ENCODE measurements at places on chromosomes 16 and 17.

- DNase-seq, result no peak
Observed at GRCh38 chr16:54135361-54136275, 151.0 kb downstream of the IRX3 start.

DNA sequence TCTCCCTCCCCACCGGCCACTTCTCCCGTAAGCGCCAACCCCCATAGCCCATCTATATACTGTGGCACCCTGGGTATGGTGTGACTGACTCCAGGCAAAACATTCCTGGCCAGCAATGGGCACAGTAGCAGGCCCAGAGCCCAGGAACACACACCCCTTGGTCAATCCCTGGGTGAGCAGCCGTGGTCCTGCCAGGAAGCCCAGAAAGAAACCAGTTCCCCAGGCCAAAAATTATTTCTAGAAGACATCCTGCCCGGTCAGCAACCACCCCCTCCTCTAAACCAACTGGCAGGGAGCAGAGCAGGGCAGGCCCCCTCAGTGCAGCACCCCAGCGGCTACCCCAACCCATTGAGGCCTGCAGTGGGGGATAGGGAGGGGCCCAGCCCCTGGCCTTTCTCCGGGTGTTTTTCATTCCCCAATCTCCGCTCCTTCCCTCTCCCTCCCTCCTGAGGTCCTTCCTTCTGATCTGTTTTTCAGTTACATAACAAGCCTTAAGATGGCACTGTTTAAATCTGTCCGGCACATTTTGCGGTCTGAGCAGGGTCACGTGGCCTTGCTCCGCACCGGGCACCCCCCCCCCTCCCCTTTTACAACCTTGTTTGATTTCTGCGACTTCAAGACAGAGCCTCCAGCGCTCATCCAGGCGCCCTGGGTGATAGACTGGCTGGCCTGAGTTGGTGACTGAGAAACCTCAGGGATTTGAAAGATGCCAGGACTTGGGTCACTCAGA lies 2.0 kb downstream of the NPTX1 start:
- no peak for DNase-seq

GRCh38 chr17:27928587-27928986 lies 35.4 kb upstream of the LYRM9 start:
- no peak for DNase-seq

GRCh38 chr17:35743626-35744328 lies 9.3 kb downstream of the GAS2L2 start:
- no peak for DNase-seq

DNA sequence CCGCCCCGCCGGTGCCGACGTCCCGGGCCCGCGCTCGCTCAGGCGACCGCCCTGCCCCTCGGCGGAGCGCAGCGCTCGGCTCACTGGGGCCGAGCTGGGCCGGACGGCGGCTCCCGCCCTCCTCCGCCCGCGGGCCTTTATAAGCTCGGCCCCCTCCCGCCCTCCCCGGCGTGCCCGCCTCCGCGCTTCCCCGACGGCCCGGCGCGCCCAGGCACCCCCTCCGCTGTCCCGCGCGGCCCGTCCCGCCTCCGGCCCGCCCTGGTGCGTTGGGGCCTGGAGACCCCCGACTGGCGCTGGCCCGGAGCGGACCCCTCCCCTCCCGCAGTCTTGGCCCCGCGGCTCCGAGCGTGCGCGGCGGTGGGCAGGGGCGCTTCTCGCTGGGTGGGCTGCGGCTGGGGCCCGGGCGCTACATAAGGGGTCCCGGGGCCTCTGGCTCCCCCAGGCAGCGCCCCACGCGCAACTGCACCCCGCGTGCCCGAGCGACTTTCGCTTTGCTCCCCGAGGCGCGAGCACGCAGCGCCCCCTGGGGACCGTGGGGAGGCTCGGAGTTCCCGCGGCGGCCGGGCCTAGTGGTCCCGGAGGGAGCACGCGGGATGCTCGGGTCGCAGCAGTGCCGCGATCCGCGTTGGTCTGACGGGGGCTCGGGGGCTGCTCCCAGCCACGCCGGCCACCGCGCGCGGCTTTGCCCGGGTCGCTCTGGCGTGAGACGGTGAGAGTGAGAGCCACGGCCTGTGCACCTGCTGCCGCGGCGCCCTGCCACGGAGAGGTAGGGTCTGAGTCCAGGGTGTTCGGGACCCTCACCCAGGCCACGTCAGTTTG lies at the start of gene PIEZO1:
Gene PIEZO1 (minus strand): TSS at position 115 of the 819 bp plus-strand sequence. CDS start 256 bp downstream, outside the sequence.
- DNase-seq, result peak; percentile 81

DNA sequence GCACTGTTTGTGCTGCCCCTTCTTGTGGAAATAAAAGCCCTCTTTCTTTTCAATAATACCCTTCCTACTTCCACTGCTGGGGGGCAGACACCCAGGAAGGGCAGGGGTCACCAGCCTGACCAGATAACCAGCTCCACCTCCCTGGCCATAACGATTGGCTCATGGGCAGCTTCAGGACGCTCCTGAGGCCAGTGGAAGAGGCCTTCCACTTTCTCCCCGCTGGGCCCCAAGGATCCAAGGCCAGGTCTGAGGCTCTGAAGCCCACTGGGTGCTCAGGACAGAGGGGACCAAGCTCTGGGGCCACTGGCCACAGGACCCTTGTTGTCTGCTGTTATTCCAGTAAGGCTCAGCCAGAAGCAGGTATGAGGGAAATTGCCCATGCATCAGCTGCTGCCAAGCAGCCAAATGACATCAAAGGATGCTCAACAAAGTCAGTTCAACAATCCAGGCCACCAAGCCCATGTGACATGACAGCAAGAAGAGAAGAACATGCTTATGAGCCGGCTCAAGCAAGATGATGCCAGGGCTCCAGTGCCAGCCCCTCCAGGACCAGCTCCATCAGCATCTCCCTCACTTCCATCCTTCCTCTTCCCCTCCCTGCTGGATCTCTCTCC lies 238.8 kb downstream of the ZNF423 start:
- DNase-seq, result no peak

- no peak for DNase-seq
Observed at GRCh38 chr16:5925850-5926249, 828.3 kb upstream of the EEF2KMT start.

DNA sequence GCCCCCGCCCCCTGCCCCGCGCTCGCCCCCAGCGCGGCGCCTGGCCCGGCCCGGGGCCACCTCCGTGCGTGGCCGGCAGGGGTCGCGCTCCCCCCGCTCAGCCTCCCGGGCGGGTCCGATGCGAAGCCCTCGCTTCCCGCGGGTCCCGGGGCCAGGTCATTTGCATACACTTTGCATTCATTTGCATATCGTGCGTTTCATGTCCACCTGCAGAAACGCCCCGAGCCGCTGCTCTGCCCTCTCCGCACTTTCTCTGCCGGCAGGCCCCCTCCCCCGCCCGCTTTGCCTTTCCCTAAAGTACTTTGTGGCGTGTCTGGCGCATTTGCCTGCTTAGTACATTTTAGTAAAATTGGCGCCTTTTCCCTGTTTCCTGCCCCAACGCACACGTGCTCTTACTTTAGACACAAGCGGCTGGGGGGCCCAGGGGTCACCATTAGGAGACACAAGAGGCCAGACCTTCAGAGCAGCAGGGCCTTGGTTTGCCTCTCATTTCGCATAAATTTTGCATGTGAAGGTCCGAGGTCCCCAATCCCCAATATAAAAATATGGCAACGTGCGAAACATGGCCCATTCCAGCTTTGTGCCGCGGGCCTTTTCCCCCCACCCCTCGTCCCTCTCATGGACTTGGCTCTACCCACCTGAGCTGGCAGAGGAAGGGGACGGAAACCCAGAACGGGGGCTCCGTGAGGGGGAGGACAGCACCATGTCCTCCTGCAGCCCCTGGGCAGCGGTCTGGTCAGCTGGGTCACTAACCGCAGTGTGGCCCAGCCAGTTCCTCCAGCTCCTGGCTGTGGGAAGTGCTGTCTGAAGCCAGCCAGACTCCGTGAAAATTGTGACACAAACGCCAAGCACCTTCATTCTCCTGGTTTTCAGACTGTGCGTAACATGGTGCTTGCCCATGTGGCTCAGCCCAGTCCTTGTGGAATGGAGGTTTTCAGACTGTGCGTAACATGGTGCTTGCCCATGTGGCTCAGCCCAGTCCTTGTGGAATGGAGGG lies 34.8 kb downstream of the CBFA2T3 start:
- peak; percentile 43 for DNase-seq

GRCh38 chr16:87835882-87836331 lies 33.4 kb downstream of the SLC7A5 start:
- DNase-seq, result no peak

- DNase-seq, result no peak
Observed at GRCh38 chr17:67080804-67081203, 36.5 kb downstream of the CACNG1 start.

- no peak for DNase-seq
Observed at GRCh38 chr17:28698253-28698941, 13.3 kb downstream of the PROCA1 start.

DNA sequence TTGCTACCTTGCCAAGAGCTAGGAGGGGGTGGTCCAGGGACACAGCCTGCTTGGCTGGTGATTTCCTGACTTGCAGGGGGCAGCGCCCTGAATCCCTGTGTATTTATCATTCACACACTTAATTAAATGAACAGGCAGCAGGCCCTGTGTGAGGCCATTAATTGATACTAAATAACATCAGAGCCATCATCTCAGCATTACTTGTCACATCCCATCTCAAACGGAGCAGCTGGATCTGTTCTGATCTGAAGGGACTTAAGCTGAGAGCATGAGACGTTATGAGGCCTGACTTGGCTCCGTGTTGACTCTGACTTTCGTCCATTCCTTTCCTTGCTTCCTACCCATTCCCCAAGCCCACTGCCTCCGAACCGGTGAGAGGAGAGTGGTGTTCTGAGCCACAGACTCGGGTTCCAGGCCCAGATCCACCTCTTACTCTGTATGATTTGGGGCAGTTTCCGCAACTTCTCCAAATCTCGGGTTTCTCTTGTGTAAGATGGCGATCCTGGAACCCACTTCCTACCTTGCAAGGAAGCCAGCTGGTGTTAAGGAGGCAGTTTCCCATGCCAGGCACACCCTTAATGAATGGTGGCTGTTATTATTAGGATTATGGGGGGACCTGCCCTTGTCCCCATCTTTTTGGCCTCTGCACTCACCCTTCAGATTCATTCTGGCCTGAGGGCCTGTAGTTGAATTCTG lies 33.8 kb downstream of the CACNA1G start:
- no peak for DNase-seq

- DNase-seq, result no peak
Observed at GRCh38 chr17:9364837-9365430, 210.7 kb downstream of the STX8 start.

DNA sequence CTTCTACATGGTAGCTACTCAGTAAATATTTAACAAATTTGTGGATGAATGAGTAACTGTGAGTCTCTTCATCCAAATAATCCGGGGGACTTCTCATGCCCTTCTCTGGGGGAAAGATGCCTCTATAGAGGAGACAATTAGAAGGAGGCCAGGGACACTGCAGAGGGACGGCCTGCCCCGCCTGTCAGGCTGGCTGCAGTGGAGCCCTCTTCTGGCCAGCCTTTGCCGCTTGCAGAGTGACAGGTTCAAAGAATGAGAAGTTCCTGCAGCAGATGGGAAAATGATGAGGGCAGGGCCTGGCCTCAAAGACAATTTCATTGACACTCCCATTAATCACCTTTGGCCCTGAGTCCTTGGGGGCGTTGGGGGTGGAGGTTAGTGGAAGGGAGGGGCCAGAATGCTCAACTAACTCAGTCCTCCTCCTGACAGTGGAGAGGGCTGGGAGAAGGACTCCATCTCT lies 339.0 kb downstream of the MAF start:
- DNase-seq, result peak; percentile 16

DNA sequence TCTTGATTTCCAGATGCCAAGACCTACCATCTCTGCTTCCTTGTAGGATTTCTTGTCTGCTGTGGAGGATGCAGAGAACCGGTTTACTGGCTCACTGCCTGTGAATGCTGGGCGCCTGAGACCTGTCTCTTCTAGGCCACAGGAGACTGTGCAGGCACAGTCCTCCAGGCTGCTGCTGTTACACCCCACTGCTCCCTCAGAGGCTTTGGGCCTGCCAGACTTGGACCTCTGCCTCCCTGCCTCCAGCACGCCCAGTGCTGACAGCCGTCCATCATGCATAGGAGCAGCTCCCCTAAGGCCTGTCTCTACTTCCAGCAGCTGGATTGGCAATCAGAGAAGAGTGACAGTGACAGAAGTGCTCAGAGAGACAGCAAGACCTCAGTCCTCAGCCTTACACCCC lies 6.1 kb downstream of the HROB start:
- no peak for DNase-seq

DNA sequence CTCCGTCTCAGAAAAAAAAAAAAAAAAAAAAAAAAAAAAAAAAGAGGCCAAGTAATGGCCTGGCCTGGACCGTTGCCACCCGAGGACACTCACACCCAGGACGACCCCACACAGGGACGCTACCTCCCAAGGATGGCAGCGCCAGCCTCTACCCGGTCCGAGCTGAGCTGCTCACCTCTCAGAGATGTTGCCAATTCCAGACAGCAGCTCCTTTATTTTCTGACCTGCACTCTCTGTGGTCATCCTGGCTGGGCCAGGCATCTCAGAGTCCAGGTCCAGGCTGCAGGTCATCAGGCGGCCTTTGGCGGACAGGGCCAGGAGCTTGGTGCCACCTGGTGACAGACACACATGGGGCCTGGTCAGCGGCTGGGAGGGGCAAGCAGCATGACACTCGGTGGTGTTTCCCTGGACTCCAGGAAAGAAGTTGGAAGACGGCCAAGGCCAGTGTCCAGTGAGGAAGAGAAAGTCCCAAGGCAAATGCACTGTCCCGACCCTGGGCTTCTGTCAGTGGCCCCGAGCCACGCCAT lies 3.1 kb downstream of the FAAP100 start:
- DNase-seq, result no peak

GRCh38 chr17:2092253-2092652 lies 37.4 kb downstream of the HIC1 start:
- no peak for DNase-seq

- no peak for DNase-seq
Observed at GRCh38 chr16:11175106-11175786, 80.8 kb downstream of the SOCS1 start.

GRCh38 chr16:55569025-55569424 lies 2.5 kb downstream of the CAPNS2 start:
- no peak for DNase-seq

DNA sequence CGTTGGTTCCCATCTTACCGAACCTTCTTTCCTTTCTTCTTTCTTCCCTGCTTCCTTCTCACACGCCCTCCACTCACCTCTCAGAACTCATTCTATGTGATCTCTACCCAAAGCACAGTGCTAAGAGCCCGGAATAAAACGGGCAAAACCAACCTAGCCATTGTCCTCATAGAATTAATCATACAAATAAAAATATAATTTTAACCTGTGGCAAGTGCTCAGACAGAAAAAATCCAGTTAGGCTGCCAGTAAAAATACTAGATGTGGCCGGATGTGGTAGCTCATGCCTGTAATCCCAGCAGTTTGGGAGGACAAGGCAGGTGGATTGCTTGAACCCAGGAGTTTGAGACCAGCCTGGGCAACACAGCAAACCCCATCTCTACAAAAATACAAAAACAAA lies 27.0 kb downstream of the BMERB1 start:
- no peak for DNase-seq

- no peak for DNase-seq
Observed at GRCh38 chr16:53886482-53887378, 182.8 kb downstream of the FTO start.

GRCh38 chr16:57757326-57757786 lies 21.8 kb downstream of the KATNB1 start:
- peak; percentile 86 for DNase-seq

GRCh38 chr17:57655553-57655952 lies 89.5 kb downstream of the CCDC182 start:
- no peak for DNase-seq

Measured in effector CD4-positive, alpha-beta T cell (primary cell).